ENCODE measurements at places on chromosomes 4 and X.

DNA sequence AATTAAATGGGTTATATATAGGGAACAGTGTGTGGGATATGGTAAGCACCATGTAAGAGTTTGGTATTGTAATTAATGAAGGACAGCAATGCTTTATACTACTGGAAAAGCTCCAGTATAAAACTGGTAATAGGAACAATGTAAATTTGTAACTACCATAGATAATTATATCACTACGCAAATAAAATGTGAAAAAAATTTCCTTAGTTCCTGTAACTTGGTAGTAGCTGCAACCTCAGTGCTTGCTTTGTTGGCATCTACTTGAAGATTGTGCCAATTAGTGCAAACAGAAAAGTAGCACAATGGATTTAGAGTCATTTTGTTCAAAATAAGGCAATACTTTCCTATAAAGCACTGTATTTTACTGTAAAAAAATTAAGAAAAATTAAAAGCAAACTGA, 34.4 kb upstream of the SH3RF1 start:
- no peak for DNase-seq

DNA sequence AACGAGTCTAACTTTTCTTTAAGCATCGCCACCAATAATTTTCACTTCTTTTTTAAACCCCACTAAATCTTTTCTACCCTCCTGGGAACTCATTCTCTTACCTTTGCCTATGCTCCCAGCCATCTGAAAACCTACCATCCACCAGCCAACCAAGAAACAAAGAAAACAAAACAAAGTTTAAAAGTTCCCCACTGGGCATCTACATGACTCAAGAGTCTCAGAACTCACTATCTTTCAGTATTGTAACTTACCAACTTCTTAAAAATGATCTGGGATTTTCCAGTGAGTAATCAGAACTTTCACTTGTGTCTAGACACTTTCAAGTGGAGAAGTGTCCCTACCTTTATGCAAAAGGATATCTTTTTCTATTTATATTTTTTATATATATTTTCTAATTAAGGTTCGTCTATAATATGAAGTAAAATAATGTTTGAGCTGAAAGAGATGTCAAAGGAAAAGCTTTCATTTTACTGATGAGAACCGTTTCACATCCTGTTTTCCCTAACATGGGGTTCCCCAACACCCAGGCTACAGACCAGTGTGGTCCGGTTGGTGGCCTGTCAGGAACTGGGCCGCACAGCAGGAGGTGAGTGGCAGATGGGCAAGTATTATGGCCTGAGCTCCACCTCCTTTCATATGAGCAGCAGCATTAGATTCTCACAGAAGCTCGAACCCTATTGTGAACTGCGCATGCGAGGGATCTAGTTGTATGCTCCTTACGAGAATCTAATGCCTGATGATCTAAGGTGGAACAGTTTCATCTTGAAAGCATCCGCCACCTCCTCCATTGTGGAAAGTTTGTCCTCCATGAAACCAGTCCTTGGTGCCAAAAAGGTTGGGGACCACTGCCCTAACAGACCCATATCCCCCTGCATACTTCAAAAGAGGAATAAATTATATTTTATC, 9.8 kb upstream of the TIGD2 start:
- no peak for DNase-seq

- DNase-seq: peak; percentile 83
These were observed at the start of gene FAT1 for GRCh38 chr4:186723292-186724057. TSS of gene FAT1 (minus strand) at chr4:186723856. CDS start at chr4:186709827, 14,029 bp downstream.

GRCh38 chrX:43813898-43814297, 68.4 kb downstream of the MAOB start:
- DNase-seq: peak; percentile 4

GRCh38 chrX:32745323-32745722, 466.0 kb downstream of the DMD start:
- no peak for DNase-seq

DNA sequence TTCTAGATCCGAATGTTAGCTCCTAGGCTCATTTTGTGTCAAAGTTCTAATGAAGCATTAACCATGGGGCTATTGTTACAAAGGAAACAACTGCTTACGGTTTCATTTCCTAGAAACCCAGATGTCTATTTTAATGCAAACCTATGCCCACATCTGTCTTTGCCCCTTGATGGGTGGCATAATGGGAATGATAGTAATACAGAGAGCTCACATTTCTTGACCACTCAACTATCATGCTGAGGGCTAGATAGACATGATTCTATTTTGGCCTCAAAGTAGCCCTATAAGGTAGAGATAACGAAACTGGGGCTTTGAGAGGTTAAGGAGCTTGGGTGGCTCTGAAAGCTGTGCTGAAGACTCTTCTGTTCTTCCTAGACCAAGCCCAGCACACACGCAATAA, 1.9 kb downstream of the TLR7 start:
- no peak for DNase-seq

GRCh38 chr4:118865091-118865708, 23.5 kb upstream of the SYNPO2 start:
- DNase-seq: peak; percentile 75

DNA sequence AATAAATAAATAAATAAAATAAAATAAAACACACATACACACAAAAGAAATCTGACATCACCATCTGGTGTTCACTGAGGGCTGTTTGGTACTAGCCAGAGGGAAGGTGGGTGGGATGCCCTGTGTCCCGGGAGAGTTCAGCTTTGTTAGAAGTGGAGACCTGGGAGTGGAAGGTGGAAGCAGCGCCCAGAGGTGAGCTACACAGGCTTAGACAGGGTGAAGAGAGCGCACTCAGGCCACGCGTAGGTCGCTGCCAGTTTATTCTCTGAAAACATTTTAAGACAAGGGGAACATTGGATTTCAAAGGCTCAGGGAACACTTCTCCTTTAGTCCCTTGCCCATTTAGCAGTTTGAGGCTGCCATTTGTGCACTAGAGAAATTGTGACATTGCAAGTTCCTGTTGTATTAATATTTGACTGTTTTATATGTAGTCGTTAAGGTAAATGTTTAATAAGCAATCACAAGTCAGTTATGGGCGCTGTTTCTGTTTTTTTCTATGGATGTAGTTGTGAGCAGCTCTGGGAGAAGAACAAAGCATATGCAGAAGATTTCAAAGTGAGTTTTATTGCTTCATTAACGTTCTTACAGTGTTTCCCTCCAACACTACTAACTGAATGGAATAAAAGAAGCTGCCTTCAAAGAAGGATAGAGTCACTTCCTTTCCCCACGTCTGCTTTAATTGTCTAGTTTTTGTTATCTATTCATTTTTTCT, 405.5 kb upstream of the NR3C2 start:
- no peak for DNase-seq

DNA sequence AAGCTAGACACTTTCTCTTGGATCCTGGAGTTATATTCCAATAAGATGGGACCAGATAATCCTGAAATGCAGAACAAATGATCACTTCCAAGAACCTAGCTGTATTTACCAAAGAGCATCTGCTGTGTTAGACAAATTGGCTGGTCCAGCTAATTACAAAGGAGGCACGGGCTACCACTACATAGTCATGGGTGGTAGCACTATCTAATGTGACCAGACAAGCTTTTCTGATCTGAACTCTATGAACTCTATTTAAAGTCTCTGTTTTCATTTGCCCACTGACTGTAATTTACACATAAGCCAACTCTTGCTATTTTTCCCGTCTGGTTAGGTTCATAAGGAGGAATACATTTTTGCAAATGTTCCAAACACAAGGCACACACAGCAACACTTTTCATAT, 34.6 kb downstream of the LNX1 start:
- DNase-seq: no peak

DNA sequence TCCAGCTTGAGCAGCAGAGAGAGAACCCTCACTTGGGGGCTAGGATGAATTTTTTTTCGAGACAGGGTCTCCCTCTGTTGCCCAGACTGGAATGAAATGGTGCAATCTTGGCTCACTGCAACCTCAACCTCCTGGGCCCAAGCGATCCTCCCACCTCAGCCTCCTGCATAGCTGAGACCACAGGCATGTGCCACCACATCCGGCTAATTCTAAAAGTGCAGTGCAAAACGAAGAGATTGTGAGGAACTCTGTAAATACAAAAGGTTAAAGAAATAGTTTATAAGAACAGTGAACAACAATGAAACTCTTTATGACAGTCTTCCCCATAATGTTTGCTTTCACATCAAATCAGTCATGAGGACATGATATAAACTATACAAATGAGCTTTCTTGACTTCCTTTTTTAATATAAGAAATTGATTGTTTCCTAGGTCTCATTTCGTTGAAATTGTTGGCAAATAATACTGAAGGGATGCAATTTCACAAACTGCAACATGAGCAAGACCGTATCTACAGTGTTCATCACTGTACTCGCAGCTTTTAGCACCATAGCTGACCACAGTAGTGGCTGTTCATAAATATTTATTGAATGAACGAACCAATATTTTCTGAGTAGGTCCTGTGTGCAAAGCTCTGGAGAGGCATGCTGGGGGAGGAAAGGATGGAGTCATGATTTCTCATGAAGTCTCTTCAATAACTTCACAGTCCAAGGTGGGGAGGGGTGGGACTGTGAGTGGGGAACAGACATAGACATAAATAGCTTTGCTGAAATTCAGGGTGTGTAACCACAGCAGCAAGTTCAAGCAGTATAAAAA, 116.1 kb downstream of the SHROOM3 start:
- DNase-seq: peak; percentile 54

- DNase-seq: no peak
These were observed 216.2 kb upstream of the VEGFC start for GRCh38 chr4:177008836-177009501.

DNA sequence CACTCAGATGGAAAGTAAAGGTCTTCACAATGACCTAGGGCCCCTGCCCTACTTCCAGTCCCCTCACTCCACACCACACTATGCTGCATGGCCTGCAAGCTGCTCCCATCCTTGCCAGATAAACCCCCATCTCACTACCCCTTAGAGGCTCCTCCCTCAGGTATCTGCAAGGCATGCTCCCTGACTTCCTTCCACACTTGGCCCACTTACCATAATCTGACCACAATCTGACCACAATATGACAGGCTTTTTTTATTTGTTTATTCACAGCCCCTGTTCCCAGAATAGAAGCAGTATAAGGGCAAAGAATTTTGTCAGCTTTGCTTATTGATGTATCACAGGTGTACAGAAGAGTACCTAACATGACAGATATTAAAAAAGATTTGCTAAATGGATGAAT, 124.7 kb downstream of the CAMK2D start:
- peak; percentile 67 for DNase-seq

GRCh38 chrX:63784902-63785707, at the start of gene ARHGEF9:
TSS of gene ARHGEF9 (minus strand) at chrX:63785214. CDS start at chrX:63785145, 69 bp downstream.
- no peak for DNase-seq

- no peak for DNase-seq
These were observed 10.9 kb upstream of the CPLX1 start for GRCh38 chr4:836750-837301.

- no peak for DNase-seq
These were observed 57.5 kb upstream of the DYNLT3 start for GRCh38 chrX:37904833-37905232.

DNA sequence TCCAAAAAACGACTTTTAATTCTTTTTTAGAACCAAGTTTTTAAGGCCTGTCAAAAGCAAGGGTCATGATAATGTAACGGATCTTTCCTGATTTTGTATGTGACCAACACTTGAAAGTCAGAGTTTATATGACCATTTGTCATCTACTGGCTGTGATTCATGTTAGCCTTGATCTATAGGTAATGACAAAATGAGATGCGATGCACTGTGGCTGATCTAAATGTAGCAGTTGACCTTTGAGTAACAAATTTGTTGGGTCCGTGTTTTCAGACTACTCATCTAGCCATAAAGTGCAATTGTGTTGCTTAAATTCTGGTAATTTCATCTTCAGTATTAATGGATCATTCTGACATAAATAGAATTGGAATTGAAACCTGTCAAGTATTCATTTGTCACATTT, 202.5 kb downstream of the PCDH7 start:
- no peak for DNase-seq

DNA sequence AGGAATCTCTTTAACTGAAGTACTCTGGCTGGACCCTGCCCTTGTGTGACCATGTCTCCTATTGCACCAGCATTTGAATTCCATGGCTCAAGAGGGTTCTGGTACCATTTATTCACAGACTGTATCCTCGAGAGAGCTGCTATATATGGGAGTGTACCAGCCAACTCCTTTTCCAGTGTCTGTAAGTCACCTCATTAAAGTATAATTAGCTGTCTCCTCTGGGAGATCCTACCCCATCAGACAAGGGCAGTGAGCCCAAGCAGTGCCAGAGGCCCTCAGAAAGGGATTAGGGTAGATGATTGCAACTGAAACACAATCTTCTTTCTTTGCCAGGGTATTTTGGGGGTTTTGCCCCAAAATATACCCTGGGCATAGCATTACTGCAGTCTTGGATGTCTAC, 31.6 kb downstream of the GNL3L start:
- DNase-seq: no peak

DNA sequence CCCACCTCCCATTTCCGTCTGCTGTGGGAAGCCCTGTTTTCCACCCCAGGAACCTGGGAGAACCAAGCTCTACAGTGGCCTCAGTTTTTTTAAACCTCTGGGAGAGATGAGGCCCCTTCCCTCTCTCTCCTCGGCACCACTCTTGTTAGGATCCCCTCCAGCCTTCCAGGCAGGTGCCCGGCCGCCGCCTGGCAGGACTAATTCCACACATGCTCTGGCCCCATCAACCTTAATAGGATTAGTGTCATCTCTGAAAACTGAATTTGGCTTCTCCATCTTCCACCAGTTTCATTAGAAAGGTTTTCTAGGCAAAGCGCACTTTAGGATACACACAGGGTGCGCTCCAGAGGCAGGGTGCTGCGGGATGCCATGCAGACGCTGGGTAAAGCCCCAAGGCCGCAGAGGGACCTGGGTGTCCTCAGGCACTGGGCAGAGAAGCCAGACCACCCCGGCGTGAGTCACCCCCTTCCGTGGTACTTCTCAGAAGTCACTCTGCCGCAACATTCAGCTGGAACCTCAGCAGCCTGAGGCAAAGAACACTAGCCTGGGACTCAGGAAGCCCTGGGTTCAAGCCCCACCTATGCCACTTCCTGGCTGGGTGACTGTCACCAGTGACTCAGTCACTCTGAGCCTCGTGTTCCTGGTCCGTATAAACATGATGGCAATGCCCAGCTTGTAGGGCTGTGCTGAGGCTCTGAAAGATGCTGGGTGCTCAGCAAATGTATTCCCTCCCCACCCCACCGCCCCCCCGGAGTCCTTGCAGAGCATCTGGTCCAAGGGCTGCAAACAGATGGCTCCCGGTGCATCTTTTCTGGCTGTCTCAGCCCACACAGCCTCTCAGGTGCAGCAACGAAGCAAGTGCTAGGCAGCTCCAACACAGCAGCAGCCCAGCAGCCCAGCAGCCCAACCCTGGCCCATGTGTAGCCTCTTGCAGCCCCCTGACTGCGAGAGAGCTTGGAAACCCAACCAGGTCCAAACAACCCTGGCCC, 29.1 kb downstream of the PPP2R2C start:
- no peak for DNase-seq

GRCh38 chr4:147482281-147482680, 1.4 kb downstream of the EDNRA start:
- DNase-seq: no peak

GRCh38 chr4:1539859-1540600, 133.8 kb upstream of the NKX1-1 start:
- DNase-seq: no peak

DNA sequence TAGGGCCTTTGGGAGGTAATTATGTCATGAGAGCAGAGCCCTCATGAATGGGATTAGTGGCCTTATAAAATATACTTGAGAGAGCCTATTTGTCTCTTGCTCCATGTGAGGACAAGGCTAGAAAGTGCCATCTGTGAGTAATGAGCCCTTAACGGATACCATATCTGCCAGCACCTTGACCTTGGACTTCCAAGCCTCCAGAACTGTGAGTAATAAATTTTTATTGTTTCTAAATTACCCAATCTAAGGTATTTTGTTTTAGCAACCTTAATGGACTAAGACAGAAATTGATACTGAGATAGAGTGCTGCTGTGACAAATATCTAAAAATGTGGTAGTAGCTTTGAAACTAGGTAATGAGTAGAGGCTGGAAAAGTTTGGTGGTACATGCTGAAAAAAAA, 285.0 kb upstream of the DIPK2B start:
- DNase-seq: no peak

Measured in urothelium cell line (cell line).